ENCODE measurements at places on chromosomes 13 and 19.

DNA sequence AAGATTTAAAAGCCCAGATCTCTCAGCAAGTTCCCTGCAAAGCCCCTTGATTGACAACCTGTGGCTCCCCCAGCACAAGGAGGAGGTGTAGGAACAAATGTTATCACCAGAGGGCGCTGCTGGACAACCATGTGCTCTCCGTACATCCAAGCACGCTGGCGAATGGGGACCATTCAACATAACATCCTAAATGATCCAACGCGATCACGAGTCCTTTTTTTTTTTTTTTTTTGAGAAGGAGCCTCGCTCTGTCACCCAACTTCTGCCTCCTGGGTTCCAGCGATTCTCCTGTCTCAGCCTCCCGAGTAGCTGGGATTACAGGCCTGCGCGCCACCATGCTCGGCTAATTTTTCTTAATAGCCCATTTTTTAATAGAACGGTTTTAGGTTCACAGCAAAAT lies 52.0 kb downstream of the NWD1 start:
- peak; percentile 68 for DNase-seq

- no peak for DNase-seq
Observed at GRCh38 chr13:98751367-98751782, 1.1 kb downstream of the SLC15A1 start.

GRCh38 chr19:41420101-41420880 lies 6.9 kb downstream of the B3GNT8 start:
- DNase-seq = no peak

GRCh38 chr19:2270157-2270422 lies 11.9 kb downstream of the PEAK3 start:
- no peak for DNase-seq

DNA sequence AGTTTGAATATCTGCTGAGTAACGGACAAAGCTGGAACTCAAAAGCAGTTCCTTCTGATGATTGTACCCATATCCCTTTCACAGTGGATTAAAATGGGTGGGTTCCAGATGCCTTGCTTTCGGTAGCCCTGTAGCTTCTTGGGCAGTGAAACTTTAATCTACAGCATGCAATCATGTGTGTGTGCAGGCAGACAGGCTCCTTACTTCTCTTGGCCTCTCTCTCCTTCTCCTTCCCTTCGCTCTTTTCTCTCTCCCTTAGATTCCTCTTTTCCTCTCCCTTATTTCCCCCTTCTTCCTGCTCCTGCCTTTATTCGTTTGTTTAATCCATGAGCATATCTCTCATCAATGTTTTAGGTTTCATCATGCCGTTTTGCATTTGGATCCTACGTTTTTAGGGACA lies 8.1 kb downstream of the DGKH start:
- no peak for DNase-seq
